Right atrium auricular region (tissue), 2 donors: ENCODE measurements at places on chromosomes 16 and 17.

DNA sequence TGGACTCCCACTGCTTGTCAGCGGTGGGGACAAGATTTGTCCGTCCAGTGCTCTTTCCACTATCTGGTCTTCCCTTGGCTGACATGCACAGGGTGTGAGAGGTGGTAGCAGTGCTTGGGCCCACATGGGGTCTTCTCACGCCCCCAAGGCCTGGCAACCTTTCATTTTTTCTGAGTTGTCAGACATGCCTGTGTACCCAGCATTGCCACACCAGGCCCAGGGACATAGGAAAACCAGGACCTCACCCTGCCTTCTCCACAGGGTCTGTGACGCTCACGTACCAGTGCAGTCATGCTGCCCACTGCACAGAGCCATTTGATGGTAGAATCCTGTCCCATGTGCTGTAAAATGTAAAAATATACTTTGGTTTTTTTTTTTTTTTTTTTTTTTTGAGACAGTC, 57.8 kb downstream of the B9D1 start:
- no peak for DNase-seq

DNA sequence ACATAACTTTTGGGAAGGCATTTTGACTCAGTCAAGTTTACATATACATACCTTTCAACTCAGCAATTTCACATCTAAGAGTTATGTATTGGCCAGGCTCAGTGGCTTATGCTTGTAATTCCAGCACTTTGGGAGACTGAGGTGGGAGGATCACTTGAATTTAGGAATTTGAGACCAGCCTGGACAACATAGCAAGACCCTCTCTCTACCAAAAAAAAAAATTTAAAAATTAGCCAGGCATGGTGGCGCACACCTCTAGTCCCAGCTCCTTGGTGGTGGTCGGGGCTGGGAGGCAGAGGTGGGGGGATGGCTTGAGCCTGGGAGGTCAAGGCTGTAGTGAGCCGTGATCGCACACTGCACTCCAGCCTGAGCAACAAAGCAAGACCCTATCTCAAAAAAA, 79.3 kb downstream of the AATF start:
- no peak for DNase-seq

- no peak for DNase-seq
Measured at GRCh38 chr16:4323845-4324488, 8.1 kb downstream of the GLIS2 start.

DNA sequence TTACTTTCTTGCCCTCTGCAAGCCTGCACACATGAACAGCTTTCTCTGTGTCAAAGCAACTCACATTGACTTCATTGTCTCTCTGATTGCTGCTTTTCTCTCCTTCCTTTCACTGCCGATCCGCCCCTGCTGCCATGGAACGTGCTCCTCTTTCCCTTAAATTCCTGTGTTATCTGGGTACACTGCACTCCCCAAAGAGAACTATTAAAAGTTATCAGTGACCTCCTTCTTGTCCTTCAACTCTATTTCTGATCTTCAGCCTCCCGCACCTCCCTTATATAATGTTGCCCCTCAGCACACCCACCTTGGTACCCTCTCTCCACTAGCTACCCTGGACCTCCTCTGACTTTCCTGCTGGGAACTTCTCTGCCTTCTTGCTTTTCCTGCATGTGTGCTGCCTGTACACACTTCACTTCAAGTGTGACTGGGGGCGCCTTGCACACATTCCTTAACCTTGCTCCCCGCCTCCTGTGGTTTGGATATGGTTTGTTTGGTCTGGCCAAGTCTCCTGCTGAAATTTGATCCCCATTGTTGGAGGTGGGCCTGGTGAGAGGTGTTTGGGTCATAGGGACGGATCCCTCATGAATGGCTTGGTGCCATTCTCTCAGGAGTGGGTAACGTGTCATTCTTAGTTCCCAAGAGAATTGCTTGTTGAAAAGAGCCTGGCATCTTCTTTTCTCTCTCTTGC, 26.7 kb upstream of the PMP22 start:
- no peak for DNase-seq

- no peak for DNase-seq
Measured at GRCh38 chr17:1830288-1830687, 483 bp downstream of the RPA1 start.

DNA sequence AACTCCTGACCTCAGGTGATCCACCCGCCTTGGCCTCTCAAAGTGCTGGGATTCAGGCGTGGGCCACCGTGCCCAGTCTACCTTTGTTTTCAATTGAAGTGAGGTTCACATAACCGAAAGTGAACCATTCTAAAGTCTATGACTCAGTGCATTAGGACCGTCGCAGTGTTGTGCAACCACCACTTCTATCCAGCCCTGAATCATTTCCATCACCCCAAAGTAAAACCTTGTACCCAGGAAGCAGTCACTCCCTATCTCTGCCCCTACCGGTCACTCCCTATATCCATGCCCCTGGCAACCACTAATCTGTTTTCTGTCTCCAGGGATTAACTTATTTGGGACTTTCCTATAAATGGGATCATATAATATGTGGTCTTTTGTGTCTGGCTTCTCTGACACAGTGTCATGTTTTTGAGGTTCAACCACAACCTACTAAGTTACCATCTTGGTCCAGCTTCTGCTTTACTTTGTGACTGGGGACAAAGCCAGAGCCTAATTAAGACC, 28.3 kb upstream of the CDC42EP4 start:
- peak; percentile 82 for DNase-seq

GRCh38 chr17:29880031-29880430, 50.0 kb downstream of the SSH2 start:
- no peak for DNase-seq

- no peak for DNase-seq
Measured at GRCh38 chr17:11122908-11123307, 118.1 kb upstream of the SHISA6 start.

- DNase-seq: no peak
Measured at GRCh38 chr16:11423315-11424117, 78.3 kb downstream of the RMI2 start.

GRCh38 chr17:36148559-36149295, 27.7 kb downstream of the TBC1D3B start:
- peak; percentile 72 for DNase-seq

DNA sequence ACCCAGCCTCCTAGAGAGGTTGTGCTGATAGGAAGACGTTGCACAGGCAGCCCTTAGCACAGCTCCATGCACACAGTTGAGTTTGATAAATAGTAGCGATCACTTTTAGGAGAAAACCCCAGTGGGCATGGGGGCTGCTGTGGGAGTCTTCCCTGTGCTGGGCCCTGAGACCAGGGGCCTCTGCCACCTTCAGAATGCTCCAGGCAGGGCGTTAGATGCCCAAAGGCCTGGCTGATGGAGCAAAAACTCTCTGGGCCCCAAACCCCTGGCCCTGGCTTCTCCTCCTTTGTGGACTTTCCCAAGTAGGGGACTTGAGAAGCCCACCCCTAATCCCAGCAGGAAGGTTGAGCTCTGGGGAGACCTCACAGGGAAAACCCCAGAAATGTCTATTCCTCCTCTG, 14.3 kb upstream of the SLC4A1 start:
- DNase-seq: no peak

DNA sequence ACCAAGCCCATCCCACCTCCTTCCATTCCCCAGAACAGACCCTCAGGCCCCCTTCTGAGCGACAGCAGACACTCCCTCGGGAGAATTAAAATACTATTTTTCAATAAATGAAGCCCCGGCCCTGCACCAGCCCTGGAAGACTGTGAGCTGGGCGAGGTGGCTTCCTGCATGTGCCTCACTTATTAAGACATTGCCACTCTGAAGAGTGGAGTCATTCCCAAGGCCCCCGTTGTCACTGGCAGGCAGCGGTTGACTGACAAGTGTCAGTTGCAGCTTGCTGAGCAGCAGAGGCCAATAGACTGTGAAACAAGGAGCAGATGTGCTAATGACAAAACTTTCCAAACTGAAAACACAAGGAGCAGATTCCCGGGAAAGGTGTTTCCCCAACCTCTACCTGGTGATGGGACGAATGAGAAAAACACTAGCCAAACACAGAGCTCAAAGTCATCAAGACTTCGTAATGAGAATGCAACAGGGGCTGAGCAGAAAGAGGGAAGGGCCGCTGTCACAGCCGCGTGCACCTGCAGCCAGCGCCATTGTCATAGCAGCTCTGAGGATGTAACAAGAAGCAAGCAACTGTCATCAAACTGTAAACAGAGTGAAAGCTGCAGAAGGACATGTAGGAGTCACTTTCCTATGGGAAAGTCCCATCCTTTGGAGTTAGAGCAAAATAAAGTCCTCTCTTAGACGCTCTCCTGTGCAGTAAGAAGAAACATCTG, 232.1 kb downstream of the C16orf78 start:
- DNase-seq: peak; percentile 26

- DNase-seq: peak; percentile 91
Measured at GRCh38 chr16:67884684-67885083, at the start of gene NRN1L. Gene NRN1L, plus strand, starts transcription at chr16:67884885. Its CDS starts 19 bp downstream, at chr16:67884904.
